Neural progenitor cell (in vitro differentiated cells): ENCODE measurements at places on chromosomes 3 and 15. TPM values are rescaled to one million over a fixed set of nuclear protein-coding genes. Genes with fewer than 3 reads are reported as not detected.

The GDPGP1 gene
- total RNA-seq = 0.67 and 3.5 TPM in 2 replicates

DNA sequence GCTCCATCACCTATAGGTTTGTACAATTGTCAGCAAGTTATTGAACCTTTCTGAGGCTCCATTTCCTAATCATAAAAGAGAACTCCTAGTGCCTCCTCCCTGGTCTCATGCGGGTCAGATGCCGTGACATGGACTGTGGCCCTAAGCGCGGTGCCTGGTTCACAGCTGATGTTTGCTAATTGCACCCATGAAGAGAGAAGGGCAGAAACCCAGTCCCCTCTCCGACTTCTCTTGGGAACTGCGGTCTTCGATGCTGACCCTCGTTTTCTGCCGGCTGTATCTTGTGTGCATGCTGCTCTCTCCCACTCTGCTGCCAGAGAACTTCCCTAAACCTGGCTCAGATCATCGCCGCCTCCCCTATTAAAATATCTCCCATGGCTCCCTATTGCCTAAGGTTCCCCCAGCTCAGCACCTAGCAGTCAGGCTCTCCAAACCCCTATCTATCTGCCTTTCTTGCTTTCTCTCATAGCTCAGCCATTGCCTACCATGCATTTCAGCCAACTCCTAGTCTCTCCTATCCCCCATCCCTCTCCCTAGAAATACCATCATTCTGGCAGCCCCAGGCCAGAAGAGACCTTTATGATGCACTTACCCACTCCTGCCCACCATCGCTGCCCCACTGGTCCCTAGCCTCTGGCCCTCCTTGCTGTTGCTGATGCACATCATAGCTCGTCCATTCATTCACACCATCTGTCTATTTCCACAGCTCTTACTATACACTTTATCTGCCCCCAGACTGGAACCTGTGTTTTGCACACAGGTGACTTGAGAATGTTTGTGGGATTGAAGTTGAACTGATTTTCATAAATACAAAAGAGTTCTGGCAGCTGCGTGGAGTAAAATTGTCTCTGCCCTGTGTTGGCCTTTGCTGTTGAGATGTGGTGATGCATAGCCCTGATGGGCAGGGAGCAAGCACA, 6.6 kb downstream of the ISG20 start:
- no peak overlapping the region for H3K27ac ChIP-seq
- H3K4me3 ChIP-seq = no peak overlapping the region
- H3K36me3 ChIP-seq = no peaks in the 10 kb centered on the region
- no peaks in the 10 kb centered on the region for H3K4me1 ChIP-seq
- DNase-seq = no peak
- no peaks in the 10 kb centered on the region for H3K27me3 ChIP-seq

The PCLAF gene
- 119 and 220 TPM in 2 replicates for total RNA-seq

- H3K4me1 ChIP-seq = peaks cover 8% of the 10 kb centered on the region
- no peaks in the 10 kb centered on the region for H3K36me3 ChIP-seq
- DNase-seq = no peak
These were observed 24.3 kb downstream of the SIAH2 start for GRCh38 chr3:150738688-150739087.

The TEX9 gene
- total RNA-seq = 8.1 and 8.3 TPM in 2 replicates

GRCh38 chr3:123406598-123406997, 42.3 kb downstream of the ADCY5 start:
- H3K4me3 ChIP-seq = no peak overlapping the region
- H3K36me3 ChIP-seq = no peaks in the 10 kb centered on the region
- DNase-seq = no peak
- H3K27ac ChIP-seq = no peak overlapping the region
- no peaks in the 10 kb centered on the region for H3K27me3 ChIP-seq
- H3K4me1 ChIP-seq = peaks cover 9% of the 10 kb centered on the region
